Foreskin melanocyte (primary cell): ENCODE measurements at places on chromosomes 1 and 21.

DNA sequence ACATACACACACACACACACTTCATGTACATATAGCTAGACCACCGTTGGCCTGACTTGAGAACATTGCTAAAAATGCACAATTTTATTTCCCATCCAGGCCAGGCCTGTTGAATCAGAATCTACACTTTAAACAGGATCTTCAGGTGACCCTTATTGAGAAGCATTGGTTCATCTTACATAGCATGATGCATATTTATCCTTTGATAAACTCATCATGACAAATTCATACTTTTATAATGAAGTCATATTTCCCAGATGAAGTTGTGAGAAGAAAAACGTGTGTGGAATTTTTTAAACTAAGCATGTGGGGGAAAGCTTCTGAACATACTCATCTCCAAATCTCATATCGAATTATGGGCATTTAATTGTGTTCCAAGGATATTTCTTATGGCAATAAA lies 877.7 kb downstream of the MRPL39 start:
- DNase-seq, result no peak

GRCh38 chr1:211653293-211653692 lies 22.1 kb downstream of the NEK2 start:
- no peak for DNase-seq

- DNase-seq, result no peak
Measured at GRCh38 chr1:40267767-40268187, 9.7 kb downstream of the ZMPSTE24 start.

GRCh38 chr1:223010582-223011504 lies 132.2 kb downstream of the TLR5 start:
- DNase-seq, result peak; percentile 68

DNA sequence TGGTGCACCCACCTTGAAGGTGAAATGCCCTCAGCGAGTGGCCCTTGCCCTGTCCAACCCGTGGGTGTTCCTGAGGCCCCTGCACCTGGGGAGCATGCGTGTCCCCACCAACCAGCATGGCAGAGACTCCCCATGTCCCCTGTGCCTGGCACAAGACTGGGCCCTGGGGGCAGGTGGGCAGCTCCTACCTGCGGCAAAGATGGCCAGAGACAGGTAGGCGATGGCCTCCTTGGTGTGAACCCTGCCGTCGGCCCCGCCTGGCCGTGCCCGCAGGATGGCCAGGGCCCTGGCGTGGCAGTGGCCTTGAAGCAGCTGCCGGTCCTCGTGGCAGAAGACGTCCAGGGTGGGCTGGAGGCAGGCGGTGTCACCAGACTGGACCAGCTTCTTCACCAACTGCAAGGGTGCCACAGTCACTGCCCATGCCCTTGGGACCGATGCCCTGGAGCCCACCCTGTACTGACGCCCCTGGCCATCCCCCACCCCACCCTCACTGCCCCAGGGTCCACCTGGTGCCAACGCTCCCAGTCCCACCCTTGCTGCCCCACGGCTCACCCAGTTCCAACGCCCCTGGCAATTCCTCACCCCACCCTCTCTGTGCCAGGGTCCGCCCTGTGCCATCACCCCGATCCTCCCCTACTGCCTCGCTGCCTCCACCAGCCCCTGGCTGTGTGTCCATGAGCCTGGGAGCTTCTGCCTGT lies 15.7 kb downstream of the TTC34 start:
- DNase-seq, result no peak

- no peak for DNase-seq
Measured at GRCh38 chr1:223009406-223009805, 133.6 kb downstream of the TLR5 start.

GRCh38 chr1:14304381-14304865 lies 294.1 kb upstream of the KAZN start:
- DNase-seq, result no peak

- peak; percentile 32 for DNase-seq
Measured at GRCh38 chr21:15592271-15592860, 137.4 kb upstream of the USP25 start.

DNA sequence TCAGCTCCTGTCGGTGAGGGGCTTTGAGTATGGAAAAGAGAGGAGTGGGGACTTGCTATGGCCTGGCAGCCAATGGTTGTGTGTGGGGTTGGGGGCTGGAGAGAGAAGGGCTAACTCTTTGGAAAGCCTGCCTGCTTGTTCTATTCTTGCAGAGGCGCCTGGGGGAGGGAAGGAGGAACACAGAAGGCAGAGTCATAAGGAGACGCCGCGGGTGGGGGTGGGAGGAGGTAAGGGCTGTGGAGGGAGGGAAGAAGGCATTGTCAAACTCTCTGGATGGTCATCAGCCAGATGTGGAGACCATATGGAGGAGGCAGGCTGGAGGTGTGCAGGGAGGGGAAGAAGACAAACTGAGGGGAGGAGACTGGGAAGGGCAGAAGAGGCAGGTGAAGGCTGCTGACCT lies 70.0 kb downstream of the PLXNA2 start:
- DNase-seq, result no peak

- DNase-seq, result no peak
Measured at GRCh38 chr1:172341697-172342096, 78.8 kb upstream of the C1orf105 start.

- no peak for DNase-seq
Measured at GRCh38 chr1:181216591-181216994, 128.1 kb downstream of the IER5 start.

DNA sequence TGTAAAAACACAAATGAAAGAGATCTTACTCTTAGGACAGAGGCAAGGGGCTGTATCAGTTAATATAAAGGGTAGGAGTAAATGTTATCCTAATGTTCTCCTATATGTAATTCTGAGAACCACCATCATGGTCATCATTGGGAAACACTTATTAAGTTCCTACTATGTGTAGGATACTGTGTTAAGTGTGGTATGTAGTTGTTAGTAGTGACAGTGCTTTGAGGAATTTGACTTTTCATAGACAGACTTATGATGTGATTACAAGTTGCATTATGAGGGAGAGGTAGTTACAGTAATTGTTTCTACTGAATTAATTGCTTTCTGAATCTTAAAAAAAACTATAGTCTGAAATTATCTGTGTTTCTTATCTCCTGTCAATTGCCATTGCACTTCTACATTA lies 51.8 kb upstream of the PGD start:
- no peak for DNase-seq
